ENCODE measurements at places on chromosomes 13 and 19.

- no peak for DNase-seq
These were observed 50.6 kb downstream of the KLF5 start for GRCh38 chr13:73109288-73109899.

DNA sequence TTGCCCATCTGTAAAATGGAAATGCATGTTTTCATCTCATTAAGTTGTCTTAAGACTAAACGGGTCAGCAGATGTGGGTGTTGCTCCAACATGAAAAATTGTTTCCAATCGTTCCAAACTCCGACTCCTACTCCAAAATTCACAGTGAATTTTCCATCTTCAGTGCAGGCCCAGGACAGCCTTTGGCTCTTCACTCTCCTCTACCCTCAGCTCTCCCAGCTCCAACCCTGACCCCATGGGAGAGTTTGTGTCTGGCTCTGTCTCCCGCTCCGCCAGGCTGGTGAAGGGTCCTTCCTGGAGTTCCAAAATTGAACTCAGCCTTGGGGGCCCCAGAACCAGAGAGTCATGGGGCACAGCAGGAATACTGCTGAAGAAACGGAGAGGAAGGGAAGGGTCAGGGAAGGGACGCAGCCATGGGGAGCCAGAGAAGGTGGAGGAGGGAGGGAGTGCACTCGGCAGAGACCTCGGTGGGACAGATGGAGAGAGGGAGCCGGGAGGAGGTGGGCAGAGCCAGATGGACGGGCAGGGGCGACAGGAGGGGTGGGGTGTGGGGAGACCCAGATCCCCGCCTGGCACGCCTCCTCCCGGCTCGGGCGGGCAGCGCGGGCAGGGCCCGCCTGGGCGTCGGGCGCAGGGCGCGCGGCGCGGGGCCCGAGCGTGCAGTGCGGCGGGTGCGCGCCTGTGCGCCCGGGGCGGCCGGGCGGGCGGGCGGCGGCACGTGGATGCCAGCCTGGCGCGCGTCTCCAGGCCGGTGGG lies 45.6 kb downstream of the CELF5 start:
- DNase-seq, result no peak

DNA sequence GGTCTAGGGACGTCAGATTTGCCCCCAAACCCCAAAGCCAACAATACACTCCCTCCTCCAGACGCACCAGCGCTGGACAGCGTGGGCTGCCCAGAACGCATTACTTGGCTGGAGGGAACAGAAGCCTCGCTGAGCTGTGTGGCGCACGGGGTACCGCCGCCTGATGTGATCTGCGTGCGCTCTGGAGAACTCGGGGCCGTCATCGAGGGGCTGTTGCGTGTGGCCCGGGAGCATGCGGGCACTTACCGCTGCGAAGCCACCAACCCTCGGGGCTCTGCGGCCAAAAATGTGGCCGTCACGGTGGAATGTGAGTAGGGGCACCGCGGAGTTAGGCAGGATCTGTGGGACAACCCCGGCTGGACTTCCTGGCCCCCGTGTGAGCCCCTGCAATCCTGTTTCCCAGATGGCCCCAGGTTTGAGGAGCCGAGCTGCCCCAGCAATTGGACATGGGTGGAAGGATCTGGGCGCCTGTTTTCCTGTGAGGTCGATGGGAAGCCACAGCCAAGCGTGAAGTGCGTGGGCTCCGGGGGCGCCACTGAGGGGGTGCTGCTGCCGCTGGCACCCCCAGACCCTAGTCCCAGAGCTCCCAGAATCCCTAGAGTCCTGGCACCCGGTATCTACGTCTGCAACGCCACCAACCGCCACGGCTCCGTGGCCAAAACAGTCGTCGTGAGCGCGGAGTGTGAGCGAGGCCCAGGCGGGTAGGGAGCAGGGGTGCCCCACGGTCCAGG lies 4.0 kb downstream of the ICAM5 start:
- DNase-seq, result no peak

- no peak for DNase-seq
These were observed 56.5 kb downstream of the INTS6 start for GRCh38 chr13:51396352-51396751.

DNA sequence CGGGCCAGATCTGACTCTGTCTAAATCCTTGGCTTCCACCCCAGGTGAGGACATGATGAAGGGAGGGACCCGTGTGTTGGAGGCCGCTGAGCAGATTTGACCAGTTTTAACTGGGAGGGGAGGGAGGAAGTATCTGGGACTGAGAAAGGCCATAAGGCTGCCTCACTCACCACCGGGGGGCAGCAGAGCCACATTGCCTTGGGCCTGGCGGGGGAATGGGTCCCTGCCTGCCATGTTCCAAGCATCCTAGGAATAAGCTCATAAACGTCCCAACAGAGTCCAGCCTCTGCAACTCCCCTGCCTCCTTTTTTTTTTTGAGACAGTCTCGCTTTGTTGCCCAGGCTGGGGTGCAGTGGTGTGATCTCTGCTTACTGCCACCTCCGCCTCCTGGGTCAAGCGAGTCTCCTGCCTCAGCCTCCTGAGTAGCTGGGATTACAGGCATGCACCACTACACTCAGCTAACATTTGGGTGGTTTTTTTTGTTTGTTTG lies 15.5 kb downstream of the MAST3 start:
- DNase-seq, result no peak

DNA sequence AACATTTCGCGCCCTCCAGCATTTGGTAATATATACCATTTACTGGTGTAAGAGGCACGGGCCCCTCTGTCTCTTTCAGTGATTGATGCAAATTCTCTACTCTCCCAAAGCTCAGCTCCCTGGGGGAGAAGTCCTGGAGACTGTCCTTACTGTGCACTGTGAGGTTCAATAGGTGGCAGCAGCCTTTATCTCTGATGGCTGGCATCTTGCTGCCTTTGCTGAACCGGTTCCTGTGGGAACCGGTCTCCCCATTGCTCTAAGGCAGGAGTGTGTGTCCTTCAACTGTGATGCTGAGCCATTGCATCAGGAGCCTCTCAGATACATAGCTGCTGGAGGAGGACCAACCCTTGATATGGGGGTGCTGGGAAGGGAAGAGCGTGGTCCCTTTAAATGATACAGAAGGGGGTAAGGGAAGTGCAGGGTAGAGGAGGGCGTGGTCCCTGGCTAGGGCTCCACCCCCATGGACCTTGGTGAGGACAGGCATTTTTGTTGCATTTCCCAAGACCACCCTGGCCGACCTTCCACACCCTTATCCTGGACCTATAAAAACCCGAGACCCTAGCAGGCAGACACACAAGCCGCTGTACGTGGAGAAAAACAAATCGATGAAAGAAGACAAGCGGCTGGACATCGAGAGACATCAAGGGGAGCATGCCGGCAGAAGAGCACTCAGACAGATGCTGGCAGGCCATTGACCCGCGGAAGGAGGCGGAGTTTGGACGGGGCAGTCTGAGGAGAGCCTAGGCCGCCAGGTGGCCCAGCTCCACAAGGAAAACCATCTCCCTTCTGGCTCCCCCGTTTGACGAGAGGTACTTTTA lies 41.1 kb upstream of the GTF3A start:
- no peak for DNase-seq

- no peak for DNase-seq
These were observed 6.1 kb downstream of the CAPN12 start for GRCh38 chr19:38737921-38738737.

DNA sequence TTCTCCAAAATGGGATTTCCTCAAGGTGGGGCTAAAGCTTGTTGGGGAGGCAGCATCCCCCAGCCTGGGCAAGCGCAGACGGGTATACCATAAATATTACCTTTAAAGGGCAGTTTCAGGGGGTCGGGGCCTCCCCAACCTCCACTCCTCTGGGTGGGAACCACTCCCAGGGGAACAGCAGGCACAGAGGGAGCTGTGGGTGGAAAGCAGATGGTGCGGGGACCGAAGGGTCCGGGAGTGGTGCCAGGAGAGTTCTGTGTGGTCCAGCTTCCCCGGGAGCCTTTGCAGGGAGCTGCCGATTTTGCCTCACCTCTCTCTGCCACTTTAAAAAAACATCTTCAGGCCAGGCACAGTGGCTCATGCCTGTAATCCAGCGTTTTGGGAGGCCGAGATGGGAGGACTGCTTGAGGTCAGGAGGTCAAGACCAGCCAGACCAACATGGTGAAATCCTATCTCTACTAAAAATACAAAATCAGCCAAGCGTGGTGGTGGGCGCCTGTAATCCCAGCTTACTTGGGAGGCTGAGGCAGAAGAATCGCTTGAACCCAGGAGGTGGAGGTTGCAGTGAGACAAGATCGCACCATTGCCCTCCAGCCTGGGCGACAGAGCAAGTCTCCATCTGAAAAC lies 5.5 kb downstream of the MAST3 start:
- DNase-seq, result no peak

DNA sequence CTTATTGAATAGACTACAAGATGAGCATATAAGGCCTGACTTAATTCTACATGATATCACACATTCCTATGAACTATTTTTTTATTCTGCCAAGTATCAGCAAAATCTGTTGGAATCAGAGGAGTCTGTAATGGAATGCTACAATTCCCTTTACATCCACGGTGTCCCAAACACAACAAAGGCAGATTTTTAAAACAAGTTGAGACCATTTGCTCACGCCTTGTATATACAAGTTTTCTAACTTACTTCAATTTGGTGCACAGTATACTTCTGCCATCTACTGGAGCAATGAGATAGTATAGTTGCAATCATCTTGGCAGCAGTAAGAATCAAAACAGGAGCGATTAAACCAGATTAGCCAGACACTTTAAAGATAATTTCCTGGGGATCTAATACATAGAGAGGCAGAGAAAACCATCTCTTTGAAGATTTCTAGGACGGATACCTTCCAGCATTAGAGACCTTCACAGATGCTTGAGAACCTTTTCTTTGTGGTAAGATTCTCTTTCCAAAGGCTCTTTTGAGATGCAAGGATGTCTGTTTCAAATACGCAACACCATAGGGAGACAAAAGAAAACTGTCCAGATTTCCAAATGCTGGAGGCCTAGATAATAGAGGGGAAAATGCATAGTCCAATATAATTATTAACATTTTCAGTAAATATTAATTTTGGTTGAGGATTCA lies 302.0 kb upstream of the MIR17HG start:
- DNase-seq, result no peak

DNA sequence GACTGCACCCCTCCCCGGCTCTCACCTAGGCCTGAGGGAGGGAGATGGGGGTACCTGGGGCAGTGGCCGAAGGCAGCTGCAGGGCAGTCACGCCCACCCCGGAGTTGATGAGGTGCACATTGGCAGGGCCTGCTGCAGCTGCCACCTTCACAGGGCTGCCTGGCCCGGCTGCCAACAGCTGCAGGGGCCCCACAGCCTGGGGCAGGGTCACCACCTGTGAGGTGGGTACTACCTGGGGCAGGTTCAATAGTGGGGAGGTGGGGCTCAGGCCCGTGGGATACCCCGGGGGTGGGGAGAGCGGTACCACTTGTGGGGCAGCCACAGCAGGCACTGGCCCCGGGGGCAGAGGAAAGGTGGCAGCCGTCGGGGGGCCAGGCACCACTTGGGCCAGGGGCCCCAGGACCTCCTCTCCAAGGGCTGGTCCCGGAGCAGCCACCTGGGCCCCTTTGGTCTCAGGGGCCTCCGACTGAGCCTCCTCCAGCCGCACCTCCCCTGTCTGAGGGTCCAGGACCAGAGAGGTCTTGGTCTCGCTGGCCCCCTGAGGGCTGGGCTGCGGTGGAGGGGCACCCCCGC lies 2.7 kb downstream of the SIX5 start:
- DNase-seq, result no peak

- no peak for DNase-seq
These were observed 21.4 kb downstream of the ESD start for GRCh38 chr13:46775385-46776107.

DNA sequence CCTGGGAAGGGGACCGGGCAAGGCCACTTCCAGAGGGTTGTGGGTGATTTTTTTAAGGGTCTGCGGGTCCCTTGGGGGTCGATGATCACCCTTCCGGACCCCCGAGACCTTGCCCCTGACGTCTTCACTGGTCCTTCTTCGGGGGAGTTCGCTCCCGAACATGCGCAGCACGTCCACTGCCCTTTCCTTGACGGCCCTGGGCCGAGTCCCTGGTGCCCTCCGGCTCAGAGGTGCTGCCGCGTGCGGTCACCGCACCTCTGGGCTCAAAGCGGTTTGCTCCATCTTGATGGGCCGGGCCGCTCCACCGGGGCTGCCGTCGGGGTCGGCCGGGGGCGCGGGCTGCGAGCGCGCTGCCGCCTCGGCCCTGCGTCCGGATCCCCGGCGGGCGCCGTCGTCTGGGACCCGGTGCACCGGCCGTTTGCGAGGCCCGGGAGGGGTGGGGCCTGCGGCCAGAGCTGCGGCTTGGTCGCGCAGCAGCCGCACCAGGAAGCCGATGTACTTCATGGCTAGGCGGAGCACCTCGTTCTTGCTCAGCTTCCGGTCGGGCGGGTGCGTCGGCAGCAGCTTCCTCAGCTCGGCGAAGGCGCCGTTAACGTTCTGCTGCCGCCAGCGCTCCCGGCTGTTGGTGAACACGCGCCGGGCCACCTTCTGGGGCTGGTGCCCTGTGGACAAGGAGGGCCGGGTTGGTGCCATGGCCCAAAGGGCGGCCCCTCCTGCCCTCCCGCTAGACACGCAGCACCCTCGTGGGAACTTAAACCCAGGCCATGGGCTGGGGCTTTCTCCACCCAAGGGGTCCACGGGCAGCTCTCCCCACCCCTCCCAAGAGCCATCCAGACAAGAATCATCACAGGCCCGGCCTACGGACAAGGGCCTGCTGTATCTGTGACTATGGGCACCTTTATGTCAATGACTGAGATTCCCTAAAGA lies 3.3 kb downstream of the LYL1 start:
- no peak for DNase-seq

- DNase-seq, result peak; percentile 86
These were observed at the start of gene SMIM7 for GRCh38 chr19:16659832-16660708. TSS of gene SMIM7 (minus strand) at chr19:16660144. CDS start at chr19:16660110, 34 bp downstream.

DNA sequence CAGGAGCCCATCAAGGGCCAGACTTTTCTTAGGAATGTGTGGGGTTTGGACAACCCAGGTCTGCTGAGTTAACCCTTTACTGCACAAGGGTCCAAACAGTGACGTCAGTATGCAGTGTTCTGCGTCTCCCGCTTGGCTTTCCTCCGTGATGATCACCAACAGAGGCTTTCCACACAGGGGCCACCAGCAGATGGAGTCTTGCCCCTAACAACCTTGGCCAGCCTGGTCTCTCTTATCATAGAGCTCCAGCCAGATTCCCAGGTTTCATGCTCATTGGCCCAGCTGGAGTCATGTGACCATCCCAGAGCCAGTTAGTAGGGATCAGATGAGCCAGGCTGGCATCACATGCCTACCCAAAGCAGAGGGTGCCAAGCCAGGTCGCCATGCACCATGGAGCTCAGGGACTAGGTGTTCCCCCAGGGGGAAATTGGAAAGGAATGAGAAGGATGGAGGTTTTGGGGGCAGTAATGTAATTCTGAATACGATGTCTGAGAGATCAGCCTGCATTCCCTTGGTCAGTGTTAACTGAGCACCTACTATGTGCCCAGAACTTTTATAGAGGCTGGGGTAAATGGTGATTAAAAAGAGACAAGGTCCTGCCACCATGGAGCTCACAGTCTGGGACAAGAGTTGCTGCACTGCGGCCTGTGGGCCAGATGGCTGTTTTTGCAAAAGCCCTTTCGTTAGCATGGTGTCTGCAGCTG lies 61.2 kb downstream of the MYH14 start:
- DNase-seq, result no peak

DNA sequence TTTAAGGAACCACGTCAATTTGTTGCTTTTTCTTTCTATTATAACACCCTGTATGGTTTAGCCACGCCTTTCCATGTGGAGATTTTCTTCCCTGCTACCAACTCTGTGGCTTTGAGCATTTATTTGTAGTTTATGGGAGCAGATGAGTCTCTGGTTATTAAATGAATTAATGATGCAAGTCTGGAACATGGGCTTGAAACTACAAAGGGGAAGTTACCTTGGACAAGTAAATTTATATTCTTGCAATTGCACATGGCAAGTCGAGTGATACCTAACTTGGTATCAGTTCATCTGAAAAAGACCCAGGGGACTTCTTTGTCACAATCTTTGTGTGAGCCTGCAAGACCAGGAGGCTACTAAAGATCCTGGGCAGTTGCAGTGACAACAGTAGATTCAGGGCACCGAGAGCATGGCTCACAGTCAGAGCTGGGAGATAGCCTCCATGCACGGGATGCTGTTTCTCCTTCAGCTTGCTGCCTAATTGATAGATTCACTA lies 24.4 kb downstream of the B3GLCT start:
- DNase-seq, result no peak
